ENCODE measurements at places on chromosomes 12 and 14.

GRCh38 chr12:102596687-102597086, 116.3 kb upstream of the IGF1 start:
- DNase-seq = no peak

DNA sequence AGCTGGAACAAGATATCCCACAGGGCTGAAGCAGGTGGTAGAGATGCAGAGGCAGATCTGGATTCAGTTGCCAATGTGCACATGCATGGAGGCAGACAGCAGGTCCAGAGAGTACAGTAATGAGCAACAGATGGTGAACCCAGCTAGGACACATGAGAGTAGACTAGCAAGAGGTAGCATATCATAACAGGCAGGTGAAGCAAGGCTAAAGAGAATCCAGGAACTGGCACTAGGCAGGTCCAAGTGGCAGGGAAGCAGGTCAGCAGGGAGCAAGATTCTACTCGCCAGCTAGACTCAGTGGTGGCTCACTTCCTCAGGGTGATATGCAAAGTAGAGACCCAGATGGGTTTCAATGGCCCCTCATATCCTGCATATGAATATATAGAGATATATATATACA, 15.3 kb upstream of the MYF6 start:
- no peak for DNase-seq

GRCh38 chr12:123131879-123132402, 18.9 kb downstream of the PITPNM2 start:
- DNase-seq = no peak

GRCh38 chr14:53523226-53523625, 370.1 kb upstream of the DDHD1 start:
- no peak for DNase-seq

DNA sequence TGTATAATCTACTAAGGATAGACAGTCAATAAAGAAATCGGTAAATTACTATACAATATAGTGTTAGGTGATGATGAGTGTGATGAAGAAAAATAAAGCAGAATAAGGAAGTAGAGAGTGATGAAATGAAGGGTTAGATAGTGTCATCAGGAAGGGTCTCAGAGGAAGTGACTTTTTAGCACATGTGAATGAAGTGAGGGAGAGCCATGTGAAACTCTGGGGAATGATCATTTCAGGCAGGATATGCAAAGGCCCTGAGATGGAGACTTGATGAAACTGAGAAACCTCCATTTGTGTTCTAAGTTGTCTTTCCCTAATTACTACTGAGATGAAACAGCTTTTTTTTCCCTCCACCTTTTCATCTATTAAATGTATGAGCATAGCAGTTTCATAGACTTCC, 19.4 kb upstream of the GNPTAB start:
- no peak for DNase-seq

DNA sequence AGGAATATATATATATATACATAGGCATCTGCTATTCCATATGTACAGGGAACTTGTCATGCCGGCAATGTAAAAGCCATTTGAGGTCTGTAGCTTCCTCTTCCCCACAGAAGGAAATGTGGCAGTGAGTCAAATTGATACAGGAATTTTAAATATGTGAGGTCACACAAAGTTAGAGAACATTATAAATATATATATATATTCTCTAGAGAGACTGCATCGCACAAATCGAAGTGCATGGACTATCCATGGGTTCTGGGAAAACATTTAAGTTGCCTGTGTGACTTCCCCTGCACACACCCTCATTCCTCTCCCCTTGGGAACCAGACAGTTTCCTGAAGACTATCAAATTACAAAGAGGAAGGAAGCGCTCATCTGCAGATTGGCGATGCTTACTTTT, 100.9 kb upstream of the CCDC91 start:
- peak; percentile 39 for DNase-seq

GRCh38 chr12:55970775-55971174, 3.1 kb upstream of the RAB5B start:
- no peak for DNase-seq

DNA sequence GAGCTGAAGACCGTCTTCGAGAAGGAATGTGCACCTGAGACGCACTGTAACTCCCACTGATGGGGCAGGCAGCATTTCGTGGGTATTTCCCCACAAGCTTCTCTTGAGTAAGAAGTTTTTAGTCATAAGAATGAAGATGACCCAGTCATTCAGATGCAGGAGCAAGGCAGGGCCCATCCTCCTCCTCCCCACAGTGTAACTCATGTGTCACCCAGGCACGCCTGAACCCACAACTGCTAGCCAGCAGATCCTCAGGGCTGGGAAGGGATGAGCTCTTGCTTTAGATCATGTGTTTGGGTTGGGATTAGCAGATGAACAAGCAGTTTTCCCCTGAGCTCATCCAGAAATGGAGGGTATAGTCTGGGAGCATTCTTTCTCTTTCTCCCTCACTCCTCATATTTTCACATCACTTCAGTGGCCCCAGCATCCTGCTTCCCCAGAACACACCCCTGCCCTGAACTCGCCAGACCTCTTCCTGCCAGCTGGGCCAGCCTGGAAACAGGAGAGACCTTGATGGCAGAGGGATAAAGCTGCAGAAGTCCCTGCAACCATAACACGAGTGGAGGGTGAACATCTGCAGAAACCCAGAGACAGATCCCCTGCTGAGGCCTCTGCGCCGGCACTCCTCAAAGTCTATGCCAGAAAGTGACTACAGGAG, 73.3 kb downstream of the B4GALNT3 start:
- no peak for DNase-seq

DNA sequence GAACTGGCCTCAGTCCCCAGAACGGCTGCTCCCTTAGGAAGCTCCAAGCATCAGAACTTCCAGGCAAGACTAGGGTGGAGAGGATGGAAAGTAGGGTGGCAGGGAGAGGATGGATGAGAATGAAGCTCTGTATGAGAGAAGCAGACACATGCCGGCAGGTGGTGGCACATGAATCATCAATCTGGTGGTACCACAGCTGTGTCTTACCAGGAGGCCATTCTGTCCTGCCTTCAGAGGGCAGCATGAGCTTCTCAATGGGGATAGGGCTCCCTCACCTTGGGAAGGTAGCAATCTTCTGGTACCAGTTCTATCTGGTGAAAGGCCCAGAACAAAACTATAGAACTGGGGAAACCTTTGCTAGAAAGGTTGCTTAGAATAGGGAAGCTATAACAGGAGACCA, 55.4 kb upstream of the PYGL start:
- DNase-seq = no peak

DNA sequence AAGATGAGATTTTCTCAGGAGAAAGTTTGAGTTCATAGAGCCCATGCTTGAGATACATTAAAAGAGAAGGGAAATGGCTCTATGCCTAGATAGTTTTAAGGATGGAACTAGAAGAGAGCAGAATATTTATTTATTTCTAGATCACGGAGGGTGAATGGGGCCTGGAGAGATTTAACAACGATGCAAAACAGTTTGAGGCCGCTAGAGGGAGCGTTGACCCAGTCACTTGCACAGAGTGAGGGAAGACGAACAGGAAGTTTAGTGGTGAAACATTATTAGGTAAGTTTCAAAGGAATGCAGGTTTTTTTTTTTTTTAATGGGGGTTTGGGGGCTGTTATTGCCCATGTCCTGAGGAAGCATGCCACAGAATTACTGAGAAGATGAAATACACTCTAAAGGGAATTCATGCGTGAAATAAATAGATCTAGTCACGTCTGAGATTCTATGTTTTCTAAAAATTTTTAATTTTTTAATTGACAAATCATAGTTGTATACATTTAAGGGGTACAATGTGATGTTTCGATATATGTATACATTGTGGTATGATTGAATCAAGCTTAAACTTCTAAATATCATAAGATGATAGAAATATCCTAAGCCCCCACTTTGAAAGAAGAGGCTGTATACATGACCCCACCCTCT, 14.8 kb upstream of the PPP1R1A start:
- peak; percentile 51 for DNase-seq

GRCh38 chr12:39619316-39619659, 315 bp downstream of the ABCD2 start:
- no peak for DNase-seq

DNA sequence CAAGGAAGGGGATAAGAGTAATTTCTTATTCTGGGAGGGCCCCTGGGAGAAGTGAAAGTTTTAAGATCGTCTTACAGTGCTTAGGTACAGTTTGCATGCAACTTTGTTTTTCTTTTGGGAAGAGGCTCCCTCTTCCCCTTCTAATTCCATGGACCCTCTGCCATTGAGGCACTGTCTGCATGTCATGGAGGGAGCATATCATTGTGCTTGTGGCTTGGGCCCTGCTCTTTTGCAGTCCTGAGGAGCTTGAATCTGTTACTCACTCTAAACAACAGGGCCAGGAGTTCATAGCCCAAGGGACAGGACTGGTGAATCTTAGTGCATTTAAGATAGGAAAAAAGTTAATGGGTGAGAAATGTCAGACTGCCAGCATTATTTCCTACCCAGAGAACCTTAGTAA, 2.3 kb downstream of the UBE3B start:
- DNase-seq = no peak

DNA sequence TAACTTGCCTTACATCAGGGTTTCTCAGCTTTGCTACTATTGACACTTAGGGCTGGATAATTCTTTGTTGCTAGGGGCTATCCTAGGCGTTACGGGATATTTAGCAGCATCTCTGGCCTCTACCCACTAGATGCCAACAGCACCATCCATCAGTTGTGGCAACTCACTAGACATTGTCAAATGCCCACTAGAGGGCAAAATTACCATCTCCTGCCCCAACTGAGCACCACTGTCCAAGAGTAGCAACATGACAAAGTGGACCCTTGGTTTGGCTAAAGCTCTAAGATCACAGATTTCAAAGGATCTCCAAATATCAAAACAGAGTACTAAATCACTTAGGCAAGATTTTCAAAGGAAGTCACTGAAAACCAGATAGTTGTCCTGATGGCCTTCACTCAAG, 251.7 kb upstream of the TBX3 start:
- DNase-seq = no peak

DNA sequence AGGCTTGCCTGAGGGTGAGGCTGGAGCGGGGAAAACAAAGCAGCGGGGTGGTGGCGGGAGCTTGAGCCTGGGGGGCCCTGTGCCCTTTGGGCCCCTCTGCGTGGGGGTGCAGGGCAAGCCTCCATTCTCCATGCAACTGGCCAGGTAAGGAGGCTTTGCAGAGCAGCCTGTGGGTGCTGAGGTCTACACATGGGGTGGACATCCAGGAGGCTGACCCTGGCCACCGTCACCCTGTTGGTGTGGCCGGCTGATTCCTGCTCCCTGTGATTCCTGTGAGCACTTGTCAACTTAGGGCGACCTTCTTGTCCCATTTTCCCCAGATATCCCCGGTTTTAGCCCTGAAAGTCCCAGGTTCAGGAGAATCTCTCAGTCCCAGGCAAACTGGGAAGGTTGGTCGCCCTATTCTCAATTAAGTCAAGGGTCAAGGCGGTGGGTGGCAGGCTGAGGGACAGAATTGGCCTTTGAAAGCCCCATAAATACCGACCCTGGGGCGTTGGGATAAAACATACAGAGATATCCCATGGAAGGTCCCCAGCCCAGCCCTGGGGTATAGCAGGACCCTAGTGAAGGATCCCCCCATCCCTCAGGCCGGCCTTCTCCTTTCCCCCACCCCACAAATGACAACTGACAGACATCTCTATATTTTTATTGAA, 70.5 kb downstream of the PRIMA1 start:
- no peak for DNase-seq

GRCh38 chr14:30648471-30648870, 26.4 kb downstream of the SCFD1 start:
- DNase-seq = no peak

DNA sequence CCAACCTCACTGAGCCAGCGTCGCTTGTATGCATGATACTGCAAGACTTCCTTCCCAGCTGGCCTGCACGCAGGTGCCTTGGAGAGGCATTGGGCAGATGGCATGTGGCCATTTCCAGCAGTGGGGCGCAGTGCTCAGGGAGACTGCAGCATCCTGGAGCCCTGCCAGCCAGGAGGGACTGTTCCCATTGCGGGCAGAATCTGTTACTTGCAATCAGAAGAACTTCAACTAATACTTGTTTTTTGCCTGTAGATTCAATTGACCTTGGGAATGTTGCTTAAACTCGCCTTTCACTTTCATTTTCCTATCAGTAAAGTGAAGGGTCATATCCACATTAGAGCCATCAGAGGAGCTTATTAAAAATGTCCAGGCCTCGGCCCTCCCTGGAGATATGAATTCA, 29.8 kb downstream of the ANKRD9 start:
- no peak for DNase-seq
